ENCODE measurements at places on chromosomes 1 and 21.

DNA sequence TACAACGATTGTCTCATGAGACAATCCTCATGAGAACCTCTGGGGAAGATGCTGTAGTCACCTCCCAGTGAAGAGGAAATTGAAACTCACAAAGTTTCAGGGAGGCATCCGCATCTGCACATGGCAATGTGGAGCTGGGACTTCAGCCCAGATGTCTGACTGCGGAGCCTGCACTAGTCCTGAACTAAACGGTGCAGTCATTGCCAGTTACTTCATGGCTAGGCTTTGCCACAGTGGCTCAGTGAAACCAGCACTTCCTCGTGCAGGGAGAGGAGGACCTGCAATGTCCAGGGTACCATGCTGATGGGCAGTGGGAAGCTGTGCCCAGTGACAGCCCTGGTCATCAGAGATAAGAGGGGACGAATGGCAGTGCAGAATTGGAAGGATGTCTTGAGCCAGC lies 40.7 kb upstream of the ETS2 start:
- no peak for DNase-seq

- no peak for DNase-seq
These were observed 83.4 kb downstream of the IGSF21 start for GRCh38 chr1:18191037-18191436.

DNA sequence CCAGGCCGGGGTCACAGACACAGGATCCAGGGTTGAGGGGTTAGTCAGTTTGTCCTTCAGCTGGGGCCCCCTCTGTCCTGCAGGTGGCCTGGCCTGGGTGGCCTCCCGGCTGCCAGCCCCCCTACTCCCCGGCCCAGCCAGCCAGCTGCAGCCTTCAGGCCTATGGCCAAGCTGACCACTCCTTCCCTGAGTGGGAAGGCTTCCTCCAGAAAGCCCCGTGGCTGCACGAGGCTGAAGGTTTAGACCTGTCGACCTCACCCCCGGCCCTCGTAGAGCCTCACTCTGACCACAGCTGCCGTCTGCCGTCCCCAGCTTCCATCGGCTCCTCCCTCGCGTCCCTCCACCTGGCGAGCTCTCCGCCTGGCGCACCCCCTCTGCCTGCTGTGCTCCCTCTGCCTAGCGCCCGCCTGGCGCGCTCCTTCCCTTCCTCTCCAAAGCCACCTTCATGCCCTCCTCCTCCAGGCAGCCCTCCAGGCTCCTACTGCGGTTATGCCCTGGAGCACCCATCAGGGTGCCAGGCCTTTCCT lies 9.6 kb downstream of the TTLL10 start:
- DNase-seq, result no peak

DNA sequence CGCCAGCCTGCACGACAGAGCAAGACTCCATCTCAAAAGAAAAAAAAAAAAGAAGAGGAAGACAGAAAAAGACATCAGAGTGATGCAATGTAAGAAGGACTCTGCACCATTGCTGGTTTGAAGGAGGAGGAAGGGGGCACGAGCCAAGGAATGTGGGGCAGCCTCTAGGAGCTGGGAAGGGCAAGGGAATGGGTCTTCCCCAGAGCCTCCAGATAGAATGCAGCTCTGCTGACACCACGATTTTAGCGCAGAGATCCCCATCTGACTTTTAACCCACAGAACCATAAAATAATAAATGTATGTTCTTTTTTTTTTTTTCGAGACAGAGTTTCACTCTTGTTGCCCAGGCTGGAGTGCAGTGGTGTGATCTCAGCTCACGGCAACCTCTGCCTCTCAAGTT lies 33.9 kb upstream of the LAMC2 start:
- DNase-seq, result no peak

- no peak for DNase-seq
These were observed 93.8 kb downstream of the USP25 start for GRCh38 chr21:15823486-15824150.

GRCh38 chr21:33948096-33948950 lies 32.7 kb upstream of the ATP5PO start:
- no peak for DNase-seq

DNA sequence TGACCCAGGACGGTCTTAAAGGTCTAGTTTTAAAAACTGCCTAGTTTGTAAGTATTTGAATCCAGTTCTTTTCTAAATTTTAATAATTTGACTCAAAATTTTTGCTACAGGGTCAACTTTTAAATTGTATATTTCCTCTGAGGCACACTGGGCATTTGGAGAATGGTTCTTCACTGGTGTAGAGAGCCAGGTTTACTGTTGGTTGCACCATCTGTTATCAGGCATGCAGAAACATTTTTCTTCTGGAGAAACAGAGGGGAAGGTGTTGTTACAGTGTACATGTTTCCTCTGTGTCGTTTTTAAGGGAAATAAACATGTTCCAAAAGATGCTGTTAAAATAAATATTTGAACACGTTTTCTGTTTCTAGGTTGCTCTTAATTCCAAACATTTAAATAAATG lies 39.0 kb upstream of the RWDD3 start:
- DNase-seq, result no peak

DNA sequence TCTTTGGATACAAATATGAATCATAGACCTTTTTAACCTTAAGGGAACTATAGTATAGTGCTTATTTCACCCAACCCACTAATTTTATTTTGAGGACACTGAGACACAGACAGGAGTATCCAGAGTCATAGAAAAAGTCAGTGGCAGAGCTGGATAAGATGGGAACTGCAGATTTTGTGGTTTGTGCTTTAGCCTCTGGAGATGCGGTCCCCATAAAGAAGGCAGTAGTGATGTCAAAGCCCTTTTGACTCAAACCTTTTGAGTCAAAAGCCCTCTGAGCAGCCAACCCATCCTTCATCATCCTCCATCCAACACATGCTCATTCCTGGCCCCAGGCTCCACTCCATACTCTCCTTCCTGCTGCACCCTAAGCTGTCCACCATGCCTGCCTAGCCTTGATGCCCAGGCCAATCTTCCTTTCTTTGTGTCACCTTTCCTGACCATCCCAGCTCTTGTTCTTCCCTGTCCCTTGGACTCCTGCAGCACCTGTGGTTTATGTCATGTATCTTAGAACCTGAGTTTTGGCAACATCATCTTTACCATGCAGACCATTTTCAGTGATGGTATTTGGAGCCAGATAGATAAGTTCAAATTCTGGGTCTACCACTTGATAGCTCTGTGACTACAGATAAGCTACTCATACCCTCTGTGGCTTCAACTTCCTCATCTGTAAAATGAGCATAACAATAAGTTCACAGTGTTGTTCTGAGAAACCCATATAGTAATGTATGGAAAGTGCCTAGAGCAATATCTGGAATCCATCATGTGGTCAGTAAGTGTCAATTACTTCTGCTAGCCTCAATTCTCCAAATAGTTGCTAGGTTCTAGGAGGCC lies 20.1 kb downstream of the SLAMF1 start:
- DNase-seq, result no peak

DNA sequence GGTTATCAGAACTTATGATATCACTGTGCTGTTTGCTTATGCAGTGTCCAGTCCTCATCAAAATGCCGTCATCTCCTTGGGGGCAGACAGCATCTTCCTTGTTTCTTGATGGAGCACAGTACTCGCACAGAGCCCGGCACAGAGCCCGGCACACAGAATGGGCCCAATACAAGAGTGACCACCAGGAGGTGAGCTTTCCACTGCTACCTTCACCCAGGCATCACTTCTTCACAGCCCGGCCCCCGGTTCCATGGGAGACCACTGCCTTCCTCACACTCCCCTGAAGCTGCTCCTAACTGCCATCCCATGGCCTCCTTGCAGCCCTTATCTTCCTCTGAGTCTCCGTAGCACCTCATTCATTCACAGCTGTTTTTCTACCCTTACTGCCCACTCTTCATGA lies 94.0 kb downstream of the TNR start:
- DNase-seq, result no peak

DNA sequence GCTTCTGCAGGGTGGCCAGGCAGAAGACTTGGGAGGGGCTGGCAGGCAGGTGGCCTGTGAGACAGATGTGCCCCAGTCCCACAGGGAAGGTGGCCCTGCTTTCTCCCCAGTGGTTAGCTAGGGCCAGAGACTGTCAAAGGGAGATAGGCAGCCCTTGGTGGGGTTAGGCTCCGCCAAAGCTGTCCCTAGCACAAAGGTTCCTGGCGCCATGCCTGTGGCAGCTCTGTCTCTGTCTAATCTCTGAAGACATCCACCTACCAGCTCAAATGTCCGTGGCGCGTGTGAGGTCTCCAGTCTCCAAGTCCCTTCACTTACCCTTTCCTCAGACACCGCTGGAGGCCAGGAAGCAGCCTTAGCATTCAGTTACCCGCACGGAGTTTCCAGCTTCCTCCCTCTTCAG lies 17.7 kb downstream of the TCP10L start:
- DNase-seq, result no peak

- no peak for DNase-seq
These were observed 54.8 kb upstream of the DUSP10 start for GRCh38 chr1:221796700-221797099.

DNA sequence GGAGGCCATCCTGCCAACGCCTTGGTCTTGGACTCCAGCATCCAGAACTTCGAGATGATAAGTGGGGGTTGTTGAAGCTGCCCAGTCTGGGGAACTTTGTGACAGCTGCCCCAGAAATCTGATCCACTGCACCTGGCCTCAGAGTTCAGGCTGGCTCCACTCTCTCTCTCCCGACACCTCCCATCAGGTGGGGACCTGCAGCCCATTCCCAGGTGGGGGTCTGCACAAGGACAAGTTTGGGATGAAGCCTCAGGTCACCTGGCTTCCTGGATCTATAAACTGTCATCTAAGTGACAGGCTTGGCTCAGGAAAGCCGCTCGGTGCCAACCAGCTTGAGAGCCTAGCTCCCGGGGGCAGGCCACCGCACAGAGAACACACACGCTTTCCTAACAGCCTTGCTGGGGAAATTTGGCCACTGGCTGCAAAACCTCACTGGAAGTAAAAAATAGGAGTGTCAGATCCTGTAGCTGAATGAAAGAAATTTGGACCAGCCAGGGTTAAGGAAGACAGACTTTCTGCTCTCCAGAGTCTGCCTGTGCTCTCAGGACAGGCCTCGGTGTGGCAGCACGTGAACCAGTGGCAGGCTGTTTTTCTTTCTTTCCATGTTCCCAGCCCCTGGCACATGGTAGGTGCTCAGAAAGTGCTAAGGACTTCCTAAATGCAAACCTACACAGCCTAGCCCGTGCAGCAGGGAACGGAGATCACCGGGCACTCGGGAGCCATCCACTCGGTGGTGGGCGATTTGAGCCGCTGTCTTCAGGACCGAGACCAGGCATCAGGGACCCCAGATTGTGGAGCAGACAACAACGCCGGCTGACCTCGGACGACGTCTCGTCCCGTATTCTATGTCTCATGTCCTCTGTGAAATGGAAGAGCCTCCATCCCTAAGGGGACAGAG lies 42.6 kb upstream of the LBR start:
- DNase-seq, result no peak

GRCh38 chr21:14870853-14871149 lies 194.0 kb downstream of the NRIP1 start:
- DNase-seq, result no peak

All from brain microvascular endothelial cell (primary cell).